ENCODE measurements at places on chromosomes 1 and 21.

- no peak for DNase-seq
Observed at GRCh38 chr1:110600716-110601115, 5.4 kb downstream of the KCNA2 start.

GRCh38 chr1:215393476-215393875, 173.6 kb upstream of the KCTD3 start:
- DNase-seq = no peak

DNA sequence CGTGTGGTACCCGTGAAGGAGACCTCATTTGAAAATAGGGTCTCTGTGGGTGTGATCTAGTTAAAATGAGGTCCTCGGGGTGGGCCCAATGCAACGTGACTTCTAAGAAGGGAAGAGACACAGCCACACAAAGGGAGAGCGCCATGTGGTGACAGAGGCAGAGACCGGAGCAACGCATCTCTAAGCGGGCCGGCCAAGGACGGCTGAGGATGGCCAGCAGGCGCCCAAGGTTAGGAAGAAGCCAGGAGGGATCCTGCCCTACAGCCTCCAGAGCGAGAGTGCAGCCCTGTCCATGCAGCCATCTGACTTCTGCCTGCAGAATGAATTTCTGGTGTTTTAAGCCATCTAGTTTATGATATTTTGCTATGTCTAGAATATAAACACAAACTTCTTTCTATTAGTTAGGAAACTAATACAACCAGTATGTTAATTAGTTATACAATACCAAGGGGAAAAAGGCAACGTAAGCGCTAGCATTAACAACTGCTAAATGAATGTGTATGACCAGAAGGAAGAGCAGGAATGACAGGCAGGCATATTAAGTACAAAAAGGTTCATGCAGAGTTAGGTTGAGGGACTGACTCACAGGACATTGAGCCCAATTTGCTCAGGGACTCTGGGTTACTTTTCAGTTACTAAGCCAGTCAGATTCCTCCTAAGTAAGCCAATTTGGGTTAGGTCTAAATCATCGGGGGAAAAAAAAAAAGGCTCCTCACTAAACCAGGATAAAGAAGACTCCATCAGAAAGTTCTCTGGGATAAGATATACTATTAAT, 4.1 kb downstream of the CEP104 start:
- no peak for DNase-seq

DNA sequence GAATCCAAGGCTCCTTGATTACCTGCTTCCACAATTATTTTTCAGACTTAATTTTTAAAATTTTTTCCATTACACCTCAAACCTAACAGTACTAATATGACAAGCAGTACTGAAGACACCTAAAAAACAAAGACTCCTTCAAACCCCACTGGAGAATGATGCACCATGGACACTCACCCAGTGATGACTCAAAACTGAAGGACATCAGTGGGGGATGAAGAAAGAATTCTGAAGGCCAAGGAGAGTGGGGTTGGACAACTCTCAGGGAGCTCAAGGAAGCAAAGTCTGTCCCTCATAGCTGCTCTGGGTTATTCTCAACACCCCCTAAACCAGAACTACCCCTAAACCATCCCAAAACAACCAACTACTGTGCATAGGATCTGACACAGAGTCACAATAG, 2.4 kb upstream of the ARHGAP29 start:
- no peak for DNase-seq

DNA sequence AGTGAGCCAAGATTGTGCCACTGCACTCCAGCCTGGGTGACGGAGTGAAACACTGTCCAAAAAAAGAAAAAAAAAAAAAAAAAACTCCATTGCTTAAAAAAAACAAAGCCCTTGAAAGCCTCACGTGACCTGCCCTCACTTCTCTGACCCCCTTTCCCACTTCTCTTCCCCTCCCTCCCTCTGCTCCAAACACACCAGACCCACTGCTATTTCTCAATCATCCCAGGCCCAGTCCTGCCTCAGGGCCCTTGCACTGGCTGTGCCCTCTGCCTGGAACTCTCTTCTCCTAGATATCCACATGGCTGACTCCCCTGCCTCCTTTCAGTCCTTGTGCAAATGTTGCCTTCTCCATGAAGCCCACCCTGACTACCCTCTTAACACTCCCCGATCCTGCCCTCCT, 45.4 kb upstream of the TARDBP start:
- no peak for DNase-seq

Data from CD8-positive, alpha-beta memory T cell (primary cell).